Right hindlimb (tissue), 1 donor: ENCODE measurements at places on chromosomes 12 and 14.

GRCh38 chr14:74705613-74706500 lies 7.0 kb downstream of the AREL1 start:
- no peak for DNase-seq

DNA sequence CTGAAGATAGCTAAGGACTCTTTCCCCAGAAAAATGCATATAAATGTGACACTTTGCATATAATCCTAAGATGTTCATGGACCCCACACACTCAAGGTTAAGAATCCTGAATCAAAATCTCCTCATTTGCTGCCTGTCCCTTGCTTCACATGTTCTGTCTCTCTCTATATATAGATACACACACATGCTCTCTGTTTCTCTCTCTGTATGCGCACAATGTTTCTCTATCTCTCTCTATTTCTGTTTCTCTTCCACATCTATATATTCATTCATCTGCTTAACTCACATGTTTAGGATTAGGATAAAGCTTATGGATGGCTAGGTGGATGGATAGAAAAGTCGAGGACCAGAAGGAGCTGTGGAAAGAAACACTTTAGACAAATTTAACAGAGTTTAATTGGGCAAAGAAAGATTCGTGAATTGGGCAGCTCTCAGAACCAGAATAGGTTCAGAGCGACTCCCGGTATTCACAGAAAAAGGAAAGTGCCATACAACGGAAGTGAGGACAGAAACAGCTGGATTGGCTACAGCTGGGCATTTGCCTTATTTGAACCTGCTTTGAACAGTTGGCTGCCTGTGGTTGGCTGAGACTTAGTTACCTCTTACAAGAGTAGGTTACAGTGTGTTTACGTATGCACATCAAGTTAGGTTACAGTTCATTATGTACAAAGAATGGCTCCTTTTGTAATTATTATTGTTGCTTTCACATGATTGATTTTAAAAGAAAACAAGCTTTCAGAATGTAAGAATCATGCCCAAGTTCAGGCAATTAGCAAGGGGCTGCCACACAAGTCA lies 57.6 kb downstream of the EMP1 start:
- DNase-seq, result no peak

DNA sequence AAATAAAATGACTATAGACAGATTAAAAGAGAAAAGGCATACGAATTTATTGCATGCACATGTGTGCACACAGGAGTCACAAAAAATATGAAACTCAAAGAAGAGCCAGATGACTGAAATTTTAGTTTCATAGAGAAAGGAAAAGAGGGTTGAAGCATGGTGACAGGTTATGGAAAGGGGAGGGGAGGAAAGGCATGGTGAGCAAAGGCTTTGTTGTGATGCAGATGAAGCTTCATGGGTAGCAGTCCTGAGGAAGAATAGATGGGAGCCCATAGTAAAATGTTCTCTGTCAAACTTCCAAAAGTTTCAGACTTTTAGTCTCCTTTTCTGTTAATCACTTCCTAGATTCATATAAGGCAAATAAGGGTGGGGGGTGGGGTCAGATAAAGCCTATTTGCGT lies 612.7 kb upstream of the ATP2B1 start:
- DNase-seq, result no peak

DNA sequence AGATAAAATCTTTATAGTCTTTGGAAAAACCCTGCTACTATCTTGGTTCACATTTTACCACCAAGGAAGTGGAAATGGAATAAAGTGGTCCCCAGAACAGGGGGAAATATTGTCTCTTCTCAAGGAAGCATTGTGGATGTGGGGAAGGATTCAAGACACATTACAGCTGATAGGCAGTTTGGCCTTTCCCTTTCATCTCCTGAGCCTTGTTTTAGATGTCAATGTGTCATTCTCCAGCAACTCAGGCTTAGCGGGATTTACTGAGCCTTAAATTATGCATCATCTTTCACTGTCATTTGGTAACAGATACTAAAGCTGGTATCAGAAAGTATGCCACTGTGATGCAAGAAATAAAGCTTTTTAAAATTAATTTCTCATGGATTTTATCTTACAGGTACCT lies 136.2 kb downstream of the STXBP6 start:
- DNase-seq, result no peak

DNA sequence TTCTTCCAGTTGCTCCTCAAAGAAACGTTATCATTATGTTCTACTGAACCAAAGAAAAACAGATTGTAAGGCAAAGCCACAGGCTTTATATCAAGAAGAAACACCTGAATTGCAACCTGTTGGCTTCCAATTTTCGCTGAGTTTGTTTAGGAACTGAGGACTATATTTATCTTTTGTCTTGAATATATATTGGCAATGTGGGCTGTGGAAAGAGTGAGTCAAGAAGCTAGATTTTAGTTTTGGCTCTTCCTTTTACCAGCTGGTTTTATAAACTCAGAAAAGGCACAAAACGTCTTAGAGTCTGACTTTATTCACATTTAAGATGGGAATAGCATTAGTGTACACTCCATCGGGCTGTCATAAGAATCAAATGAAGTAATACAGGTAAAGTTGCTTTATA lies 10.4 kb upstream of the PTHLH start:
- no peak for DNase-seq
